ENCODE measurements at places on chromosomes 3 and 15. TPM values are rescaled to one million over a fixed set of nuclear protein-coding genes. Genes with fewer than 3 reads are reported as not detected.

RAD51 gene
- total RNA-seq, result 1.1 TPM

RHOV gene
- total RNA-seq, result 0.67 TPM

IMPG2 gene
- 0.35 TPM for total RNA-seq

GRCh38 chr3:144270100-144270499 lies 298.5 kb downstream of the DIPK2A start:
- no peaks in the 10 kb centered on the region for H3K36me3 ChIP-seq
- DNase-seq, result peak; percentile 45
- no peaks in the 10 kb centered on the region for H3K4me1 ChIP-seq
- H3K27me3 ChIP-seq, result no peaks in the 10 kb centered on the region
- H3K4me3 ChIP-seq, result no peak overlapping the region

DNA sequence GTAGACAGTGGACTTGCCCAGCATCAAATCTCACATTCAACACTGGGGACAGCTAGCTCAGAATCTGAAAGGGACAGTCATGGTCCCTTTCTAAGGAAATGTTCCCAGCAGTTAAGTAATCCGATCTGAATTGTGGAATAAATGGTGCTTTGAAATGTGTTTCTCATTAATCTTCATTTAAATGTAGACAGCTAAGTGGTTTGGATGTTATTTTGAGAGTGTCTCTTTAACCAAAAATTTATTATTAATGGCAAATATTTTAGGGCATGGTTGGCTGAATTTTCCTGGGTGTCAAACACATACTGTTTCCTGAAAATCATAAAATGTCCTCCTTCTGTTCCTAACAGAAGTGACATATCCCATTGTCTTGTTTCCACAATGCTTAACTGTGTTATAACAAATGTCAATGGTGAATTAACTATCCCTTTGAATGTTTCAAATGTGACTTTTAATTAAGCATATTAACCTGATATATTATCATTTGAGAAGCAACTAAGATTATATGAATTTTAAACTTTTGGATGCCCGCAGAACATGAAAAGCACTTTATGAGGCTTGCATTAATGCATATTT lies 210.8 kb downstream of the CHST2 start:
- H3K36me3 ChIP-seq, result no peaks in the 10 kb centered on the region
- H3K27me3 ChIP-seq, result no peaks in the 10 kb centered on the region
- DNase-seq, result no peak
- H3K27ac ChIP-seq, result no peak overlapping the region
- no peak overlapping the region for H3K4me3 ChIP-seq

GRCh38 chr15:71951134-71951533 lies 140.8 kb downstream of the NR2E3 start:
- H3K27ac ChIP-seq, result no peak overlapping the region
- DNase-seq, result no peak
- no peaks in the 10 kb centered on the region for H3K27me3 ChIP-seq
- no peak overlapping the region for H3K4me3 ChIP-seq
- H3K36me3 ChIP-seq, result no peaks in the 10 kb centered on the region

DNA sequence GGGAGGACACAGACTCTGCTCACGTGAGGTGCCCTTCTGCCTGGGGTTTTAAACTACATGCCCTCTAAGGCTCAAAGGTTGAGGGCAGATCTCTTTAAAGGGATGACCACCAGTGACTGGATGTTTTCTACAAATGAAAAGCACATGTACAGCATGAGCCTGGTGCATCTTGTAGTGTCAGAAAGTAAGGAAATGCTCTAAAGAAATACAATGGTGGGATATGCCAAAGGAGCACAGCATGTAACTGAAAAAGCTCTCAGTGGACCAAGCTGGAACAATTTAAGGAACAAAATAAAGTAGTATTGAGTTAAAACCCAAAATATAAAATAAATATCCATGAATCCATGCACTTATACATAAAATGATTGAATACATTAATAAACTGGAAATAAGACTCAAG lies 78.3 kb upstream of the SEMA6D start:
- no peaks in the 10 kb centered on the region for H3K27me3 ChIP-seq
- no peak overlapping the region for H3K27ac ChIP-seq
- no peak overlapping the region for H3K4me3 ChIP-seq

GRCh38 chr3:42192334-42193200 lies 73.4 kb downstream of the CCK start:
- H3K4me3 ChIP-seq, result no peak overlapping the region
- no peaks in the 10 kb centered on the region for H3K27me3 ChIP-seq
- H3K27ac ChIP-seq, result no peak overlapping the region
- H3K4me1 ChIP-seq, result no peaks in the 10 kb centered on the region
- peaks cover 85% of the 10 kb centered on the region for H3K36me3 ChIP-seq

GRCh38 chr15:38873158-38873557 lies 308.5 kb upstream of the RASGRP1 start:
- no peak overlapping the region for H3K27ac ChIP-seq
- no peaks in the 10 kb centered on the region for H3K4me1 ChIP-seq
- H3K27me3 ChIP-seq, result no peaks in the 10 kb centered on the region

GRCh38 chr15:37572401-37572800 lies 362.0 kb upstream of the TMCO5A start:
- no peaks in the 10 kb centered on the region for H3K36me3 ChIP-seq
- H3K27me3 ChIP-seq, result no peaks in the 10 kb centered on the region
- H3K4me3 ChIP-seq, result no peak overlapping the region
- no peak for DNase-seq
- no peak overlapping the region for H3K27ac ChIP-seq

DNA sequence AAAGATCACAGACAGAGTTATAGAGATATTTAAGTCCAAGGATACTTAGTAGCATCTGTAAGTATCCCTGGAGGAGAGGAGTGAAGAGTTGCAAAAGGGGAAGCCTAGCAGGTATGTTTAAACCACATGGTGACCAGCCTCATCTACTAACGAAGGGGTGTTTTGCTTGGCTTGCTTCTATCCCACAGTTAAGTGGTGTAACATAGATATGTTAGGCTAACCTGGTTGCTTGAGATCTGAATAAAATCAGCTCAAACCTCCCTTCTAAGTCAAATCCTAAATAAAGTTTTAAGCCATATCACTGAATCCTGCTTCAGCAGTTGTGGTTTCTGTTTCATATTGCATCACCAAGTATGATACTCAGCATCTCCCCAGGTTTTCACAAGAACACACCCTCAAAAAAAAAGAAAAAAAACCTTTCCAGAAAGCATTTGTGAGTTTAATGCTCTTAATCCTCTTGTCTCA lies 880.2 kb downstream of the ROBO1 start:
- no peaks in the 10 kb centered on the region for H3K27me3 ChIP-seq
- no peak for DNase-seq
- no peak overlapping the region for H3K4me3 ChIP-seq
- H3K36me3 ChIP-seq, result no peaks in the 10 kb centered on the region
